ENCODE measurements at places on chromosomes 11 and 22. TPM values are rescaled to one million over a fixed set of nuclear protein-coding genes. Genes with fewer than 3 reads are reported as not detected.

Gene SERPINH1
- 84.9 TPM for total RNA-seq

Gene MAJIN
- not detected for total RNA-seq

Gene USP35
- 6.0 TPM for total RNA-seq

Gene FXYD2
- total RNA-seq = 0.52 TPM

Gene UCP2
- total RNA-seq = 20.4 TPM

Gene OR2AG1
- not detected for total RNA-seq

Gene GAL
- 83.1 TPM for total RNA-seq

Gene PRG3
- not detected for total RNA-seq

Gene SLC22A12
- total RNA-seq = not detected

Gene GSTT2B
- total RNA-seq = 14.3 TPM

Gene SHISAL1
- total RNA-seq = not detected

Gene HEPHL1
- total RNA-seq = not detected

Gene MPZL3
- total RNA-seq = 8.7 TPM

Gene SVIP
- total RNA-seq = 18.6 TPM

Gene CHST1
- 0.69 TPM for total RNA-seq

Gene PRR33
- not detected for total RNA-seq

Data from HCT116 (cell line).